Stimulated activated CD8-positive, alpha-beta memory T cell treated with anti-CD3 and anti-CD28 coated beads, Interleukin-4, amount 100 ng/mL, for 1 hour (primary cell): ENCODE measurements at places on chromosomes 16 and 17.

DNA sequence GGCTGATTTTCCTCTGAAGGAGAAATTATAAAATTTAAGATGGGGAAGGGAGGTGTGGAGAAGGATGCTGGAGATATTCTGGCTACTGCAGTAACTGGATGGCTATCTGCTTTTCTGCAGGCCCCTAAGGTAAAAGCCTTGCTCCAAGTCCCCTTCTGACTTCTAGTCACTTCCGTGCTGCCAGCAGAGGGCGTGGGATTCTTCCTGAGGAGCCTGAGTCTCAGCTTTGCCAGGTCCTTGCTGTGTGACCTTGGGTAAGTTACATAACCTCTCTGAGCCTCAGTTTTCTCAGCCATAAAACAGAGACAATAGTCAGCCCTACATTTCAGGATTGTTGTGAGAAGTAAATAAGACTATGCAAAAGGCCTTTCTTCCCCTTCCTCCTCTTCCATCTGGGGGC lies 24.3 kb upstream of the TMEM220 start:
- no peak for DNase-seq

GRCh38 chr17:82108496-82108945 lies 10.5 kb upstream of the FASN start:
- no peak for DNase-seq

DNA sequence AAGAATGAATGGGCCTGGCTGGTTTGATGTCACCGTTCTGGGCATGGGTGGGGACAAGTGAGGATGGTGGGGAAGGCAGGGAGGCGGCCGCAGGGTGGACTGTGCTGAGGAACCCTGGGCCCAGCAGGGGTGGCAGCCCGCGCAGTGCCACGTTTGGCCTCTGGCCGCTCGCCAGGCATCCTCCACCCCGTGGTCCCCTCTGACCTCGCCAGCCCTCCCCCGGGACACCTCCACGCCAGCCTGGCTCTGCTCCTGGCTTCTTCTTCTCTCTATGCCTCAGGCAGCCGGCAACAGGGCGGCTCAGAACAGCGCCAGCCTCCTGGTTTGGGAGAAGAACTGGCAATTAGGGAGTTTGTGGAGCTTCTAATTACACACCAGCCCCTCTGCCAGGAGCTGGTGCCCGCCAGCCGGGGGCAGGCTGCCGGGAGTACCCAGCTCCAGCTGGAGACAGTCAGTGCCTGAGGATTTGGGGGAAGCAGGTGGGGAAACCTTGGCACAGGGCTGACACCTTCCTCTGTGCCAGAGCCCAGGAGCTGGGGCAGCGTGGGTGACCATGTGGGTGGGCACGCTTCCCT lies 6.5 kb upstream of the SERPINF1 start:
- no peak for DNase-seq

- no peak for DNase-seq
Measured at GRCh38 chr16:88702371-88703210, 3.6 kb downstream of the RNF166 start.

- no peak for DNase-seq
Measured at GRCh38 chr16:17177959-17178905, 292.5 kb downstream of the XYLT1 start.

GRCh38 chr17:10268005-10268404 lies 69.6 kb upstream of the GAS7 start:
- DNase-seq, result no peak

- no peak for DNase-seq
Measured at GRCh38 chr16:75456971-75457370, 7.5 kb downstream of the TMEM170A start.

- no peak for DNase-seq
Measured at GRCh38 chr16:29784157-29784556, 6.1 kb downstream of the ZG16 start.

DNA sequence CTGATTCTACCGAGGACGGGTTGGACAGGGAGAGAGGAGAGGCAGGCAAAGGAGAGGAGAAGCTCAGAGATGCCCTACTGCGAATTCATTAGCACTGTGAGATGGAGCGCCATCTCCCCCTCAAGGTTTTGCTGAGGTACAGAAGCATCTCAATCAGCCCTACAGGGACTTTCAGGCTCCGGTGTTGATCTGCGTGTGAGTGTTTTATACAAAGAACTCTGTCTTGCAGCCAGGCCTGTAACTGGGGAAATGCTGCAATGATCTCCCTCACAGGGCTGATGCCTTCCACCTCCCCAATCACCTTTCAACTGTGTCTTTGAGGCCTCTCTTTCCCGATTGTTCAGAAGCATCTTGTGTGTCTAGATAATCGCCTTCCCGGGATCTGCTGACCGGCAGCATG lies 74.8 kb downstream of the IRX6 start:
- no peak for DNase-seq

DNA sequence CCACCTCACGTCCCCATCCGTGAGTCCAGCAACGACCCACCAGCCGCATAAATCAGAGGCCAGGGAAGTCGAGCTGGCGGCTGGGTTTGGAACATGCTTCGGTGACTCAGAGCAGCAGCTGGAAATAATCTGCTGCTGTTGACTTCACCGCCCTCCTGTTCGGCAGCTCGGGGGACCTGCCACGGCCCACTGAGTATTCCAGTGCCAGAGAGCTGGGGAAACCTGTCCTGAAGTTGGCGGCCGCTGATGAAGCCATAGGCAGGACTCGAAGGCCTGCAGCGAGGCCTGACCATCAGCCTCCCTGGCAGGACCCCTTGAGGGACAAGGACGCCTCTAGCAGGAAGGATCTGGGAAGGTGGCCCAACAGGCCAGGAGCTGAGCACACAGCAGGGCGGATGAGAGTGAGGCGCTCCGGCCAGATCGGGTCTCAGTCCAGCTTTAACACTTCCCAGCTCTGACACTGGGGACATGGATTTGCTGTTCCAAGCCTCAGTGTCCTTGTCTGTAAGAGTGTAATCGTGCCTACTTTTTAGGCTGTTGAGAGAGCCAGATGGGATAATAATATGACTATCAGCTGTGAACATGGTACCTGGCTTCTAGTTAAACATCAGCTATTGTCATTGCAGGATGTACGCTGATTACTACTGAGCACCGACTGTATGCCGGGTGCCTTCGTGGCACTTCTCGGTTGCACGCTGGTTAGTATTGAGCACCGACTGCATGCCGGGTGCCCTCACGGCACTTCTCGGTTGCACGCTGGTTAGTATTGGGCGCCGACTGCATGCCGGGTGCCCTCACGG lies 50.4 kb upstream of the CIBAR2 start:
- no peak for DNase-seq

DNA sequence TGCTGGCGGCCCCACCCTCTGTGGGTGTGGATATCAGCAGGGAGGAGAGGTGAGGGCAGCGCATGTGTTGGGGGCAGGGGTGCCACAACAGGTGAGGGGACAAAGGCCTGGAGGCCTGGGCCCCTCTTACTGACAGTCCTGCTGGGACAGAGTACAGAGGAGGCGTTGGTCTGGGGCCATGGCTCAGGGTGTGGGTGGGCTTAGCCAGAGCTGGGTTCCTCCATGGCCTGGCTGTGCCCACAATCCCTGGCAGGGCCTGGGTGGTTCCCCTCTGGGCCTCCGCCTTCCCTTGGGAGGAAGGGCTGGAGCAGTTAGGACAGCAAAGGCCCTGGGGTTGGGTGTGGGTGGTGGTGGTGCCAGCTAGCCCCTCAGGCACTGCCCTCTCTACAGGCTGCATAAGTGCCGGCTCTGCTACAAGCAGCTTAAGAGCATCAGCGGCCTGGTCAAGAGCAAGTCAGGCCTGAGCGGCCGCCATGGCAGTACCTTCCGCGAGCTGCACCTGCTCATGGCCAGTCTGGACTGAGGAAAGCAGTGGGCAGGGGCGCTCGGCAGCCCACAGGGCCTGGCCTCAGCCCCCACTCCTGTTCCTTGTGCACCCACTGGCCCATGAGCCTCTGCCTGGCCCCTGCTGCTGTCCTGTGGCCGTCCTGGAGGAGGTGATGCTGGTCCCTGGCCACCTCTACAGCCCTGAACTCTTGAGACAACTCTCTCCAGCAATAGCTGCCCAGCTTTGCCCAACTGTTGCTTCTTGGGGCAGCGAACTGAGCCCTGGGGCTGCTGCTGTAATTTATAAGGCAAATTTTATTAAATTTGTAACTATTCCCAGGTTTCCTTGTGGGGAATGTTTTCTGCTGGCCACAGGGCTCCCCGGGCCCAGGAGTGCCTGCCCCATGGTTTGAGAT lies 21.1 kb downstream of the KATNB1 start:
- no peak for DNase-seq

DNA sequence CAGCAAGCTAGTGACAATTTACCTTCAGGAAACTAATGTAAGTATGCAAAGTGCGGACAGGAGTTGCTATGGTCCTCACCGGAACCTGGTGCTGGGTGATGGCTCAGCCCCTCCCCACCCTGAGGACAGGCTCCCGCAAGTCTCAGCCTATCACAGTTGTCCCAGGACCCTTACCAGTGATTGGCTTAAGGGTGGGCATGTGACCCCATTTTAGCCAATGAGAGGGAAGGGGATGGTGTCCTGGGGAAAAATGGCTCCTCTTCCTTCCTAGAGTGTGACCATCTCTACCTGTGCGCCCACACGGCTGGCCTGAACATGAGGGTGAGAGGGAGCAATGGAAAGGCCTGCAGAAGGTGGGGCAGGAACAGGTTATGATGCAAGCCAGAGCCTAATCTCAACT lies 80.4 kb downstream of the C16orf78 start:
- no peak for DNase-seq

GRCh38 chr16:89871895-89872294 lies 1.5 kb upstream of the TCF25 start:
- DNase-seq, result no peak

- no peak for DNase-seq
Measured at GRCh38 chr16:84996365-84996764, 15.0 kb downstream of the ZDHHC7 start.

DNA sequence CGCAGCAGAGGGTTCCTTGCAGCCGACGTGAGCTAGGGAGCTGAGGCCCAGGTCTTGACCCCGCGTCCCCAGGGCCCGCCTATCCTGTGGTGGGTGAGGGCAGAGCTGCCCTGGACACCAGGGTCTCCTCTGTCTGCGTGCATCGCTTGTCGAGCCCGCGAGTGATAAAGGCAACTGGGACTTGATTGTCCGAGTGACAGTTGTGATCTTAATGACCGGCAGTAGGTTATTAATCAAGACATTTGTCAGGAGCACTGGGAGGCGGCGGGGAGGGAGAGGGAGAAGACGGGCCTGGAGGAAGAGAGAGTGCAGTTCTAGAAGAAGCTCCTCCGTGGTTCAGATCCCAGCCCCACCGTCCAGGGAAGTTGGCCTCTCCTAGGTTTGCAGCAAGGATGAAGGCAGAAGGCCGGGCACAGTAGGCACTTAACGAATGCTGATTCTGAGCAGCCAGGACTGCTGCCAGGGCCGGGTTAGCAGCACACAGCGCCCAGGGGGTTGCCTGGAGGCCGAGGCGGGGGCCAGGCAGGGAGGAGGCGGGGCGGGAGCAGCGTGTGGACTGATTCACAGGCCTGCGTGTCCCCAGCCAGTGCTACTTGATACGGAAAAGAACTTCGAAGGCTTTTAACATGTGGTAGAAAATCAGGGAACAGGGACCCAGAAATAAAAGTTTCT lies 11.3 kb upstream of the GSE1 start:
- DNase-seq, result no peak

GRCh38 chr16:2535625-2536013 lies 2.2 kb upstream of the PDPK1 start:
- DNase-seq, result no peak

DNA sequence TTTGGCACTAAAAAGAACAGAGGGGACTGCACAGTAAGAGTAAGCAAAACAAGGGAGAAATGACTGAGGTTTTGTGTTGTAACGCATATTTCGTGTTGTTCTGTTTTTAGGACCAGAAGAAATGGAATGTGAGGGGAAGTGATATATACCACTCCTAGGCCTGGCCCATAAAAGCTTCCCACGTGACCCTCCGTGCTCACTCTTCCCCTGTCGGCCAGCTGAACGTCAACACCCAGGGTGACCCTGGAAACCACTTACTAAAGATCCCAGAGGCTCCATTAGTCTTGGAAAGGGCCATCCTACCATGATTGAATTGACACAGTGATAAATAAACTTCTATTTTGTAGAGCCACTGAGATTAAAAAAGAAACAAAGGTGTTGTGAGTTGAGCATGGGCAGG lies 79.8 kb downstream of the HELZ start:
- no peak for DNase-seq

- DNase-seq, result no peak
Measured at GRCh38 chr16:56252835-56253234, 61.5 kb downstream of the GNAO1 start.

DNA sequence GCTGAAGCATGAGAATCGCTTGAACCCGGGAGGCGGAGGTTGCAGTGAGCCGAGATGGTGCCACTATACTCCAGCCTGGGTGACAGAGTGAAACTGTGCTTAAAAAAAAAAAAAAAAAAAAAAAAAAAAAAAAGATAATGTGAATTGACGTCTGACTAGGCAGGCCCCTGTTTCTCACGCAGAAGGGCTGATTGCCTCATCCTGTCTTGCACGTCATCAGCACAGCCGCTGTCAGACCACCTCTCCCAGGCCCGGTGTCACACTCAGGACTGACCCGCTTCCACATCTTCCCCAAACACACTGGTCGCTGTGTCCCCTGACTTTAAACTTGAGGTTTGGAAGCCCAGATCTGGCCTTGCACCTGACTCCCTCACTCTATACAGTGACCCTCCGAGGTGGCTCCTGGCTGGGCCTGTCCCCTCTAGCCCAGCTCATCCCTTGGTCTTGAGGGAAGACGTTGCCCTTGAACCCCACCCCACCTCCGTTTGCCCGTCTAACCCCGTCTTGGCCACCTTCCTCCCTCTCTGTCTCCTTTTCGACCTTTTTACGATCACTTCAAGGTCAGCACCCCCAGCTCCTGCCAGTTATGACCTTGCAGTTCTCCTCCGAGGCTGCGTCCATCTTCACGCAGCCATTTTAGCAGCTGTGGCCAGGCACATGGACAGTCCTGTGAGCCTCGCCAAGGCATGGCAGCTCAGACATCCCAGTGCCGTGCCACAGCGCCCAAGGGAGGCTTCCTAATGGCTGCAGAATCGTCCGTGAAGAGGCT lies 149.9 kb upstream of the PLCG2 start:
- DNase-seq, result no peak
